ENCODE measurements at places on chromosomes 11 and 22. TPM values are rescaled to one million over a fixed set of nuclear protein-coding genes. Genes with fewer than 3 reads are reported as not detected.

Gene TRPT1
- total RNA-seq: 38.6 TPM

Gene PRSS23
- 514 TPM for total RNA-seq

Gene RBMXL2
- not detected for total RNA-seq

Gene EMSY
- total RNA-seq: 20.1 TPM

Gene DEUP1
- under 0.01 TPM for total RNA-seq

Gene TMEM132A
- 16.0 TPM for total RNA-seq

Gene FJX1
- 19.6 TPM for total RNA-seq

Gene RFPL1
- total RNA-seq: not detected

Measured in hair follicle dermal papilla cell (primary cell).